ENCODE measurements at places on chromosomes 7 and 10.

- peak; percentile 46 for DNase-seq
These were observed 516.4 kb downstream of the GLRX3 start for GRCh38 chr10:130652544-130652943.

- no peak for DNase-seq
These were observed 176.8 kb downstream of the ZMYND11 start for GRCh38 chr10:311901-312665.

DNA sequence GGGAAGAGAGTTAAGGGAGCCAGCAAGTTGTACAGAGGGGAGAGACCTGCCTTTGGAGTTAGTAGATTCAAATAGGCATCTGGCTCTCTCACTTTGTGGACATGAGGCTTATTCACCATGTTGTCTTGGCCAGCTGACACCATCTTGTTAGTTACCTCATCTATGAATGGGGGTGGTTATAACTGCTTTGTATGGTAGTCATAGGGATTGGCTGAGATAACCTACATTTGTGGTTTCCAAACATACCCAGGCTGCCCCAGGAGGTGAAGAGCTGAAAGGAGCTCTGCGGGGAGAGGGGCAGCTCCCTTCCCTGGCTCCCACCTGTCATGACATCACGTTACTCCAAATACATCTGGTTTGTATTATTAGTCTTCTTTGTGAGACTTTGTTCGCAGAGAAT is 393.3 kb upstream of the AUTS2 start:
- DNase-seq: no peak

GRCh38 chr10:818526-819220 is 112.8 kb downstream of the LARP4B start:
- peak; percentile 8 for DNase-seq

- no peak for DNase-seq
These were observed 202.1 kb downstream of the TNS3 start for GRCh38 chr7:47379629-47380324.

DNA sequence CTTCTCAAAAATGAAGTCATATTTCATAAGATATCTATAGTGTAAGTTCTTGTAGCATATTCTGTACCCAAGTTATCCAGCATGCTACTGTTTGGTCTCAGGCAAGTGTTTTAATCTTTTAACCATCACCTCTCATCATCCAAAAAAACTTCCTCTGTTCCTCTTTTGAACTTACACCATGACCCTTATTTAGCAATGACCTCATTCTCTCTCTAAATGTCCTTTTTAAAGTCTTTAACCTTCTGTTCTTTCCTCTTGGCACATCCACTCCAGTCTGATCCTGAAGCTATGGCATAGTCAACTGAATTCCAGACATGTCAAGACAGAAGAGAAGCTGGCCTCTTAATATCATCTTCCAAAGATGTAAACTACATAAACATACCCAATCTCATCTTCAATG is 26.2 kb downstream of the PPP3CB start:
- peak; percentile 46 for DNase-seq
